ENCODE measurements at places on chromosomes 11 and 22. TPM values are rescaled to one million over a fixed set of nuclear protein-coding genes. Genes with fewer than 3 reads are reported as not detected.

The SPTBN2 gene
- 9.2 TPM for total RNA-seq

The LTO1 gene
- 15.7 TPM for total RNA-seq

The MS4A12 gene
- total RNA-seq: not detected

The ALDH3B1 gene
- total RNA-seq: 18.6 TPM

The ATXN10 gene
- total RNA-seq: 119 TPM

The TESMIN gene
- total RNA-seq: 0.08 TPM

The MS4A2 gene
- total RNA-seq: not detected

The BAIAP2L2 gene
- total RNA-seq: 1.1 TPM

The EMID1 gene
- 0.08 TPM for total RNA-seq

The TMEM121B gene
- total RNA-seq: 0.08 TPM

The RAB30 gene
- 25.5 TPM for total RNA-seq

The OR51E2 gene
- under 0.01 TPM for total RNA-seq

The C11orf86 gene
- not detected for total RNA-seq

The AMOTL1 gene
- total RNA-seq: 47.8 TPM
